Mesenteric fat pad (tissue), 1 donor: ENCODE measurements at places on chromosomes 1 and 21. TPM values are rescaled to one million over a fixed set of nuclear protein-coding genes. Genes with fewer than 3 reads are reported as not detected.

- DNase-seq = no peak
These were observed 7.4 kb downstream of the SMIM1 start for GRCh38 chr1:3779912-3780416.

GRCh38 chr1:53375440-53375839, 47.6 kb upstream of the LRP8 start:
- peak; percentile 85 for DNase-seq

- DNase-seq = peak; percentile 69
These were observed 10.7 kb downstream of the SH2D2A start for GRCh38 chr1:156805766-156806511.

DNA sequence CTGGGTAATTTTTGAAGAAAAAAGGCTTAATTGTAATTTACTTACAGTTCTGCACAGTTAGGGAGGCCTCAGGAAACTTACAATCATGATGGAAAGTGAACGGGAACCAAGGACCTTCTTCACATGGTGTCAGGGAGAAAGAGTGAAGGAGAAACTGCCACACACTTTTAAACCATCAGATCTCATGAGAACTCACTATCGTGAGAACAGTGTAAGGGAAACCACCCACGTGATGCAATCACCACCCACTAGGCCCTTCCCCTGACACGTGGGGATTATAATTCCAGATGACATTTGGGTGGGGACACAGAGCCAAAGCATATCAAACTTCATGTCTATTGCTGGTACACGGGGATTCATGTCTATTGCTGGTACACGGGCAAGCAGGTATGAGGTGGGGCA, 5.3 kb upstream of the SFT2D2 start:
- DNase-seq = no peak

DNA sequence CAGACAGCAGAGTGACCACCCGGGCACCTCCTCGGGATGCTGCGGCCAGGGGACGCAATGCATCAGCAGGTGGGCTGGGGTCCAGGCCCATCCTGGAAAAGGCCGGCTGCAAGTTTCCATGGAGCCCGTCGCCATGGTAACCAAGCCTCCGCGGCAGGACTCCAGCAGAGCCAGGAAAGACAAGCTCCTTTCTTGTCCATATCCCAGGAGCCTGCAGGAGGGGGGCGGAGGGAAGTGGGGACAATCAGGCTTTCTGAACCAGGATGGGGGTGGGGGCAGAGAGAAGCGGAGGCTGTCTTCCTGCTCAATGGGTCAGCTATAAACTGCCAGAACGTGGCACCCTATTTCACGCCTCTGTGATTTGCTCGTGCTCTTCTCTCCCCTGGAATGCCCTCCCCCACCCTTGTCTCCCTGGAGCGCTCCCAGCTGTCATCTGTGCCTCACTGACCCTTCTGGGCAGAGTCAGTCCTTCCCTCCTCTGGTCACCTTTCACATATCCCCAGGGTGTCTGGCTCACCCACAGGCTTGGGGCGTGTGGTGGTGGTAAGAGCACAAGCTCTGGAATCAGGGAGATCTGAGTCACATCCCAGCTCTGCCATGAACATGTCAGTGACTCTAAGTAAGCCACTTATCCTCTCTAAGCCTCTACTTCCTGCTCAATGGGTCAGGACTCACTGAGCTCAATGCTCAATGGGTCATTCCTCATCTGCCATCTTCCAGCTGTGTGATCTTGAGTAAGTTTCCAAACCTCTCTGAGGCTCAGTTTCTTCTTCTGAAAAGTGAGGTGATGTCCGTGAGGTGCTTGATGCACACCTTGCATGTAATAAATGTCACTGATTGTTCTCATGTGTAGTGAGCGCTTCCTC, 58.9 kb upstream of the LAPTM5 start:
- DNase-seq = no peak

GRCh38 chr1:107877745-107878144, 87.2 kb downstream of the VAV3 start:
- no peak for DNase-seq

- DNase-seq = no peak
These were observed 376.9 kb downstream of the USH2A start for GRCh38 chr1:216046336-216046735.

DNA sequence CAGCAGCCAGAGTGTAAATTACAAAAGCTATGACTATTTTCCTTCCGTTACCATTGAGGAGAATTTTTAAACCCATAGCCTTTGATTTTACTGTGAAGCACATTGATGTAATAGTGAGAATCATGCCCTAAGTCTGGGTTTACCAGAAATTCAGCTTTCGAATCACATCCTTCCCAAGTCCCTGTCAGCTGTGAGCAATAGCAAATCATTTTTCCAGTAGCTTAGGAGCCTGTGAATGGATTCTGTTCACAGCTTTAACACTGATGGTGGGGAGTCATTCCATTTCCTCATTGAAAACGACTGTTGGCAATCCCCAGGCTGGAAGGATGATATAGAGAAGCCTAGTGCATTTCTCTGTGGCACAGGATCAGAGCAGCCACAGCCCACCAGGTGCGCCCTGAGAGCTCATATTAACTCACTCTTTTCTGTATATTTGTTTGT, 82.2 kb upstream of the C1orf105 start:
- no peak for DNase-seq

GRCh38 chr1:43901196-43901961, 32.2 kb upstream of the ARTN start:
- DNase-seq = peak; percentile 67

GRCh38 chr1:179183857-179184256, 45.6 kb downstream of the ABL2 start:
- DNase-seq = no peak

- DNase-seq = no peak
These were observed 7.6 kb downstream of the SAMSN1 start for GRCh38 chr21:14538483-14538882.

DNA sequence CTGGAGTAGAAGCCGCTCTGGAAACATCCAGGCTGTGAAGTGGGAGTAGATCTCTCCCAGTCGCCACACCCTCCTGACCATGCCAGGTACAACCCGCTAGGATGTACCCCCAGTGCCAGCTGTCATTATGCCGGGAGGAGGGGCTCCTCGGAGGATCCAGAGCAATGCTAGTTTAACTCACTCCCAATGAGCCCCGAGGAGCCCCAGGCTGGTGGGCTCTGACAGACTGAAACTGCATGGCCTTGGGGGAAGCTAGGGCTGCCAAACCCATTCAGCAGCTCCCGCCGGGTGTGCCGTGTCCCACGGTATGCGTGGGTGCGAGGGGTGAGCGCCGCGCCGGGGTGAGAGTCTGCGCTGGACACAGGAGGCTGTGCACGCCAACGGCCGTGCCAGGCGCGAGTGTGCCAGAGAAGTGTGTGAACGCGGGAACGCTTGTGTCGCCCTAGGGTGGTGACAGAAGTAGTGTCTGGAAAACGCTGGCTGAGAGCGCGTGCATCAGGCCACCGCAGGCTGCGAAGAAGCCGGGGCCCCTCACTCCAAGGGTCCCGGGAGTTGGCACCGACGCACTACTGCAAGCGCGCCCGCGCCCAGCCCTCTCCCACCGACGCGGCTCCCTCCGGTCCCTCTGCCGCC, 177.1 kb upstream of the EDN2 start:
- no peak for DNase-seq

GRCh38 chr1:33061834-33062233, 19.1 kb upstream of the AZIN2 start:
- DNase-seq = no peak

DNA sequence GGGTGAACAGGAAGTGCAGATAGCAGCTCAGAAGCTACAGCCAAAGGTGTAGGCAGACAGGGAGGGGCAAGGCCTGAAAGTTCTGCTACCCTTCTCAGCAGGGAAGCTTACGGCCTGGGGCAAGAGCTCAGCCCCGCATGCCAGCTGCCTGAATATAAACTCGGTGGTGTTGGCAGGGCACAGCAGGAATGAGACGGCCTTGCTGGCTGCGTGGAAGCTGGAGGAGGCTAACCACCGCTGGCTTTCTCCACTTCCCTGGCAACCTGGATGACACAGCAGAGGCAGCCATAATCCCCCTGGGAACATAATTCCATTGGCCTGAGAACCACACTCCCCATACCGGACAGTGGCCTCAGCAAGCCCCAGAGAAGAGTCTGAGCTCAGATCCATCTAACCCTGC, 81.9 kb upstream of the PRRC2C start:
- DNase-seq = no peak

The IFI6 gene
- 126 TPM for total RNA-seq

The DNM3 gene
- 5.1 TPM for total RNA-seq

The TNFAIP8L2 gene
- 8.0 TPM for total RNA-seq

The ZNF593 gene
- 32.7 TPM for total RNA-seq

The MPL gene
- 0.39 TPM for total RNA-seq

The OR2G6 gene
- not detected for total RNA-seq

The INAVA gene
- total RNA-seq = 0.16 TPM

The SEC16B gene
- 2.9 TPM for total RNA-seq
